Smooth muscle cell of the brain vasculature (primary cell): ENCODE measurements at places on chromosomes 12 and 14.

DNA sequence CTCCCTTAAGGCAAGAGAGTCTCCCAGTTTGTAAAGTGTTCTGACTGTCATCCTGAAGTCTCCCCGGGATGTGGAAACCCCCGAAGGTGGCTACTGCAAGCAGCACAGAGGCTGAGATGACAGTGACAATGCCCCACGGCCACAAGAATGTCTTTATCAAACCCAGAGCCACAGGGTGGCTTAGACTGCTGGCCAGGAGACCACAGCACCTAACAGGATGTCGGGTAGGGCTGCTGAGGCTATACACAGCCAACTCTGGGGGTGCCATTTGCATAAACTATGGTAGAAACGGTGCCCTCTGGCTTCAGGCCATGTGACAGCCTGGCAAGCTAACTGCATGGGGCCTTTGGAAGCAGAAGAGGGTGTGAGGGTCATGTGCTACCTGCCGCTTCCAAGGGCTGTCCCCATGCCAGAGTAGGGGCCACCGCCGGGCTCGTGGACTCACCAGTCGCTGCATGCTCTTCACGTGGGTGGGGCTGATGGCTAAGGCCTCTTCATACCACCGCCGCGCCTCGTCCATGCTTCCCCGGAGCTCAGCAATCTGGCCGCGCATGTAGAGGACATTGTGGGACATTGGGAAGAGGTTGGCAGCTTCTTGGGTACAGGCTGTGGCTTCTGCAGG is 180.9 kb downstream of the CALM1 start:
- no peak for DNase-seq

DNA sequence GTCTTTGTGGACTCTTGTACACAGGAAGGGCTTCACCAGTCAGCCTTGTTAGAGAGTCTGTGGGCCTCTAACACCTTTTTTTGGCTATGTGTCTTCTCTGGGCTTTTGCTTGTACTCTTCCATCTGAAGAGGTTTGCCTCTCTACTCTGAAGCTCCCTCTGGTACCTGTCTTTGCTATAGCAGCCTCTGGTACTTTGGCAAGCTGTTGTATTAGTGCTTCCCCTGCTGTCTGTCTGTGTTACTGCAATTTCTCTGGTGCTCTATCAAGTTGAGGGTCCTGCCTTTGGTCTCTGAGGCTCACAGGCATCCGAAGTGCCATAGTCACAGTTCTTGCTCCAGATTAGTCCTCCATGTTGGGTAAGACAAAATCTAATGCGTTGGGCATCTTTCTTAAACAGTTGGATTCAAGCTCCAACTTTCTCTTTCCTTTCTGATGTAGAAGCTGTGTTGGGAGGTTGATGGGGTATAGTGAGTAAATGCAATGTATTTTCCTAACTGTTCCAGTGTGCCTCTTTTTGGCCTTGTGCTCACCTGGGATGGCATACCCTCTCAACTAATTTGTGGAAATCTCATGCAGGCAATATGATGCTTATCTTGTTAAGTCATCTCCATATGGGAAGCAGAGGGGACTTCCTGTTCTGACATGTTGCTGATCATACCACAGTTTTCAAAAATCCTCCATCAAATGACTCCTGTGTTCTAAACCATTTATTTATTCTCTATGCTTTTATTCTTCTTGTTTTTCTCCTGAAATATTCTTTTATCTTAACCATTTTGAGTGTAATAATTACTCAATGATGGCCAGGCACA is 88.8 kb downstream of the ATF7IP start:
- no peak for DNase-seq

DNA sequence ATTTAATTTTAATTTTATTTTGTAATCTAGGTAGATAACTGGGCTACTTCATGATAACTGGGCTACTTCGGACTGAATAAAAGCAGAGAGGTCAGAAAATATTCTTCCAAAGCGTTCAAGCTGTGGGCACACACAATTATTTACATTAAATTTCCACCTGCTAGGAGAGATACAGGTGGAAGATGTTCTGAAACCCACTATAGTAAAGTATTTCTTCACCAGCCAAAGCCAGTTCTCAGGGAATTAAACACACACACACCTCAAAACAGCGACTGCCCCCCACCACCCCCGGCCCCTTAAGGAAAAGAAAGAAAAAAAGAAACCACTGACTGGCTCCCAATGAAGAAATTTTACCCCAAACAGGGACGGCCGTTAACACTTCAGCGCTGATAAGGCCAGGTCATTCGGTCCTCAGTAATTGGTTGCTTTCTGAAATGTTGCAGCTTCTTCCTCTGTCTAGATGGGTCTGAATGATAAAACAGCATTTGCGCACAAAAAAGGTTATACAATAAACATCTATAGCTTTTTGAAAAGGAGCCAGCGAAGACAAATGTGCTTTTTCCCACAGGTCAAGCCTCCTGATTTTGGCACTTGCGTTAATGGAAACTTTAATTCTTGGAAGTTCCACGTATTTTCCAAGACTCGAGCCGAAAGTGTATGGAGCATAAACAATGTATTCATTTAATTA is 771 bp upstream of the KCNJ8 start:
- no peak for DNase-seq

- DNase-seq: no peak
Measured at GRCh38 chr12:75853626-75854025, 177.9 kb downstream of the PHLDA1 start.

GRCh38 chr14:31898838-31899528 is 178.1 kb upstream of the ARHGAP5 start:
- DNase-seq: no peak

DNA sequence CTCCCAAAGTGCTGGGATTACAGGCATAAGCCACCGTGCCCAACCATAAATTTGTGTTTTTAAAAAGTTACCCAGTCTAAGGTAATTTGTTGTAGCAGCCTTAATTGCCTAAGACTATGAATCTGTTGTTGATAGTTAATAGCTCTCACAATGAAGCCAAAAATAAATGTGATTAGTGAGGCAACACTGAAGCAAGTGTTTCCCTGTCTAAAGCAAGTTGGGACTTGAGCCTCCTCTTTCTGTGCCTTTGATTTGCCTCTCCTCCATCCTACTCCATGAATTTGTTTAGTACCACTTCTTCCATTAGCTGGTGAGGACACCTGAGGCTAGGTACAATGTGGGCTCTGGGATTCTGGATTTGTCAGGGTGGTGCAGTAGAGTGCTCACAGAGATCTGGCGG is 36.8 kb downstream of the DAAM1 start:
- DNase-seq: no peak

- DNase-seq: no peak
Measured at GRCh38 chr14:93305725-93306418, 27.0 kb downstream of the BTBD7 start.

DNA sequence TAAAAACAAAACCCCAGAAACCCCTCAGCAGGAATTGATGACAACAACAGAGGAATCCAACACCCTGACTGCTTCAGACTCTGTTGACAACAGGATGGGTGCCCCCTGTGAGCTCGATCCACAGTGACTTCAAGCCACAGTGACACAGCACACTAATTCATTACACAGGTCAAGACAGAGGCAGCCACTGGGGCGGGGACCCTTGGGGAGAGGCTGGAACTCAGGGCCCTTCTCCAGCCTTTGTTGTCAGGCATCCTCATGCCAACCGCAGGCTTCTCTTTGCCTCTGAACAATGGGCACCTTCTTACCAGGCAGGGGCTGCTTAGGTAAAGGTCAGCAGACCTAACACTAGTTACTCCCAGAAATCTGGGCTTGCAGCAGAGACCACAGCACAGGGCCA is 37.6 kb downstream of the ACADS start:
- DNase-seq: no peak

DNA sequence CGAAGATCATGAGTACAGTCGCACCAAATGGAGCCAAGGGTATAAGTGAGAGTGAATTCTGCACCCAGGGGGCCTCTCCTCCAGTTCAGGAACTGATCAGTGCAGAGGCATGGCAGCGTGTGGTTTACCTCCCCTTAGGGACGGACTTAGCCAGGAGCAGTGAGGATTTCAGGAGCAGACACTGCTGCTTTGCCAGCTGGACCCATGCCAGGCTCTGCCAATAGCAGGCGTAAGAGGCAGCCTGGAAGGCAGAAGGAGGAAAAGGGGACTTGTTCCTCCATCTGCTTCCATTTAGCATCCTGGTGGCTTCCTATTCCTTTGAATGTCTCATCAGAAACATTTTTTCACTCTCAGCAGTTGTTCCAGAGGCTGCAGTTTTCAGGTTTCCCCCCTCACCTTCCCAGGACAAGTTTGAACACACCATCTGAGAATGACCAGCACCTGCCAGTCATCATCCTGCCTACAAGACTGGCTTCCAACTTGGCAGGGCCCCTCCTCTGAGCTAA is 137.0 kb upstream of the LMNTD1 start:
- no peak for DNase-seq

DNA sequence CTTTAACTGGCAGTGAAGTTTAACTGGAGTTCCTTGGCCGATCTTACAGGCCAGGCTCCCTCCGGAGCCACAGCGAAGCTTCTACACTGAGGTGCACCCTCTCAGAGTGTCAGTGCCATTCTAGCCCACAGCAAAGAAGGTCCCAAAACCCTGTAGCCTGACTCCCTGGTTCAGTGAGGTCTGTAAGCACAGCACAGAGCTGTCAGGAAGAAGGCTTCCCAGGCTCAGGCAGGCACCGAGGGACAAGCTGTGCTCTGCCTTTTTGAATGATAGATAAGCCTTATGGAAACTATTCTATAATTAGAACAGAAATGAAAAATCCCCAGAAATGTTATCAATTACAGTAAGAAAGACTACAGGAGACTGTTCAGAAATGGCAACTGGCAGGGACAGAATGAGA is 40.2 kb downstream of the MOK start:
- DNase-seq: no peak

DNA sequence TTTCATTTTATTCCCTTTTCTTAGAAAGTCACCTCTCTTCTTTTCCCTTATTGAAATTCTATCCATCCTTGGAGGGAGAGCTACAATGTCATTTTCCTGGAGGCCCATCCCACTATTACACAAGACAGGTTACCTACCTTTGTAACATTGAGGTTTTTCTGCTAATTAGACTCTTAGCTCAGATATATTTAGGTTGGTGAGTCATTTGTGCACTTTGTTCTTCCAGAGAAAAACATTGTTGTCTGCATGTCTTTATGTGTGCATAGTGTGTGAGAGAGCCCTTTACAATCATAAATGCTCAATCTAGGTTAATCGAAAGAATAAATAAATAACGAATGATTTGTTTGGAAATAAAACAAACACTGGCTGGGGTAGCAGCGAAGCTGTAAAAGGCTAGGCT is 191.8 kb downstream of the DACT1 start:
- DNase-seq: no peak

DNA sequence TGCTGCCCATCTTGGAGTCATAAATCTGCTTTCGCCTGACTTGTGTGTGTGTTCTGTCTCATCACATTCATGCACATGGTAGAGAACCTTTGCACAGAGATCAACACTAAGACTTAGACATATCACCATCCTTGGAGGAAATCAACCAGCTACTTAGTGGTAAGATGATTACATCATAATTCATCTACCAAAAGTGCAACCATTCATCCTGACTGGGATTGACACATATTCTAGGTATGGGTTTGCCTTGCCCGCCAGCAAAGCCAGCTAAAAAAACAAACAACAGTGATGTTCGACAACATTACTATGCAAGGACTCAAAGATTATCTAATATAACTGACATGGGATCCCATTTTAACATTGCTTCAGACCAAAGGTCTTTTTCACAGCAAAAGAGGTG is 228.7 kb downstream of the NUAK1 start:
- DNase-seq: no peak

DNA sequence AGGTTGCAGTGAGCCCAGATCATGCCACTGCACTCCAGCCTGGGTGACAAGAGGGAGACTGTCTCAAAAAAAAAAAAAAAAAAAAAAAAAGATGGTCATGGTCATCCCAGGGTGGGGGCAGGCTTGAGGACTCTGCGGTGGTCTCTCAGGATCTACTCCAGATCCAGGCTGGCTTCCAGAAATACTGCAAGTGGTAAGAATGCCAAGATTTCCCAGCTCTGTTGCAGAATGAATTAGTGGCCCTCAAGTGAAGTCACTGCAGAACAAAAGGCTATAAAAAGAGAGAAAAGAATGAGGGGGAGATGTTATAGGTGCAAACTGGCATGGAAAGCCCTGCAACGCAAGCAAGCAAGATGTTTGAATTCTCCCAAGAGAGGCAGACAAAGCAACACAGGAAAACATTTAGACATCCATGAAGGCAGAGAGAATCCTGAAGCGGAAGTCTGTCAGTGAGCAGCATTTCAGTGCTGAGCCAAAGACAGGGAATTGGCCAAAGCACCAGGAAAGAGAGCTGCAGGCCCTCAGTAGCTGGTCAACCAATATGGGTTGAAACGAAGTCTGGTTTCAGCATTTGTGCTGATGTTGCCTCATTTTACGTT is 31.9 kb upstream of the ETFBKMT start:
- no peak for DNase-seq

DNA sequence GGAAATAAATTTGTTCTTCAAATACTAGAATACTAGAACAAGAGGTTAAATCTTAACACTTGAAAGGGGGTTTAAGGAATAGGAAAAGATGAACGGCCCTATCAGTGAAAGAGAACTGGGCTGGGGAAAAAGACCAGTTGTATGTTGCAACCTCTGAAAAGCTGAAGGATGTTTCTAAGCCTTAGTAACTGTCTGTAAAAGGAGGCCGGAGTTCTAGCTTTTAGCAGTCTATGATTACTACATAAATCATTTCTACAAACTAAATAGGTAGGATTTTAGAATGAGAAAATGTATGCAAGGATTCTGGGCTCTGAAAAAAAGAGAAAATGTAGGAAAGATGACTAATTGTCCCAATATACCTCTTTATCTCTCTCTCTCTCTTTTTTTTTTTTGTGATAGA is 4.9 kb downstream of the CERS5 start:
- DNase-seq: no peak

- no peak for DNase-seq
Measured at GRCh38 chr14:104144911-104145825, 6.8 kb downstream of the KIF26A start.

GRCh38 chr12:109232731-109233130 is 76.4 kb downstream of the FOXN4 start:
- no peak for DNase-seq

- DNase-seq: no peak
Measured at GRCh38 chr12:88361493-88361892, 218.8 kb downstream of the KITLG start.

GRCh38 chr12:34296143-34297041 is 274.1 kb downstream of the ALG10 start:
- no peak for DNase-seq

DNA sequence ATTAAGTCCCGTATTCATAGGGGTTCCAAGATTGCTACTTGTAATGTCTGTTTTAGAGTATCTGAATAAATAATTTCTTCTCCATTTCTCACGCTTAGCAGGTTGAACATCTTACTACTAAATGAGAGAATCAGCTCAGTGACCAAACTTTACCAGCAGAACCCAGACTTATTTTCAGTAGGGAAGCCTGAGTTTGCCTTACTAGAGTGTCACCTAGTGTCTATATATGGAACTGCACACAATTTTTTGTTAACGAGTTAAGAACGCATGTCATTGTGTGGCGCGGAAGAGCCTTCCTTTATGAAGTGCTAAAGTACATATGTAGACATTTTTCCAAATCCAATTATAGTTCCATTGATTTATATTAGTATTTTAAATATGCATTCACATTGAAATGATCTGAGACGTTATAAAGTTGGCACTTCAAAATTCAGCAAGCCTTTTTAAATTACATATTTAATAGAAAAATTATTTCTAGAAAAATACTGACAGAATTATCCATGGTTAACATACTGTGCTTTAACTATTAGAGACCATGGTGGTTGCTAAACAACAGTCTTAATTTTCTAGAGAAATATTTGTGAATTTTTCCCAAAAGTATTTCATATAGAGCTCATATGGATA is 88.3 kb downstream of the RPS29 start:
- peak; percentile 52 for DNase-seq

- no peak for DNase-seq
Measured at GRCh38 chr12:62716866-62717525, 218.0 kb downstream of the PPM1H start.
